Fibroblast of lung (primary cell): ENCODE measurements at places on chromosomes 6 and 20.

DNA sequence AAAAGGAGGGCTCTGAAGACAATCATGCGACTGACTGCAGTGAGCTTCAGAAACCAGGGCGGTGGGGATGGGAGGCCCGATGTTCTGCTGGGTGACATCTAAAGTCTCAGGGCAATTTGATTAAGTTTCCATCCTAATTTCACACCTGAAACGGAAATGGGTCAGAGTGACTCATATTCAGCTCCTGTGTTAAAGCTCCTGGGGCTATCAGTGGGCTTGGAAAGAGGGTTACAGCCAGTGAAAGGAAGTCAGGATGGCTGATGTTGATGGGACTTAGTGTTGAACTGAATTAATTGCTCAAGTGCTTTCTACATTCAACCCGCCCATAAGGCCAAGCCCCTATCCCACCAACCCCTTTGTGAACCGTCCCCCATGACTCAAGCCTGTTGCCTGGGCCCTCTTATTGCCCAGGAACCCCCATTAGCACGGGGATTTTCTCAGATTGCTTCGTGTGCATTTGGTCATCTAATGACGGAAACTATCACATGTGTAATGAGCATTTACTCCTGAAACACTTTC, 47.1 kb upstream of the TBC1D7 start:
- no peak for DNase-seq

DNA sequence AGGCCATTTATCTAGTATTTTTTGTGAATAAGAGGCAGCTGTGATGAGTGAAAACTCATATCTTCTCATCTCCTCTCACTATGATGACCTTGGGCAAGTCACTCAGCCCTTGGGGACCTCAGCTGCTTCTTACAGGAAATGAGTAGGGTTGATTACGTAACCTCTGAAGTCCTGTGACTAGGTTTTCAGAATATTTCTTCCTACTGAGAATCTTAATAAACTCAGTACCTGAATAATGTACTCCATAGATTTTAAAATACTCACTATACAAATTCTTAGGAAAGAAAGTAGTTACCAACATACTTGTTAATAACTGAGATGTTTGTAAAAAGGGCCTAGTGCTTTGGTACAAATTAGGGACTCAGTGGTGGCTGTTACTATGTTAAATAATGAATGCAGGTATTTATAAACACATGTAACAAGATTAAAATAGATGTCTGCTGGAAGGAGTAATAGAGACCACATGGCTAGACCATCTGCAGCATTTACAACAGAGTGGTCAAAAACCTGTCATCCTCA, 60.9 kb downstream of the RPRD1B start:
- peak; percentile 69 for DNase-seq

DNA sequence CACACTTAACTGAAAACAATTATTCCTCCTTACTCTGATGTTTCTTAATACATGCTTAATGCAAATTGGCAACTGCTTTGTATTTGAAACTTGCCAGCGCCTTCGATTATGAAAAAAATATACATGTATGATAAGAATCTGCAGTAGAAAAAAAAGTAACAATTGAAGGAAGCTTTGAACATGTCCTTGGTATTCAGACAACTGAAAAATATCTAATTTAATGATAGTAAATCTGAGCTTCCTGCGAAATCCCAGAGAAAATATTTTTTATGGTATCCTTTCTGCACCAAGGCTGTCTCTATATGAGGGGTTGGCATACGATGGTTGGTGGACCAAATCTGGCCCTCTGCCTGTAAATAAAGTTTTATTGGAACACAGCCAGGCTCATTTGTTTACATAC, 186.2 kb downstream of the HDGFL1 start:
- DNase-seq = no peak

- peak; percentile 30 for DNase-seq
Measured at GRCh38 chr6:163383912-163384311, 30.6 kb upstream of the QKI start.

GRCh38 chr20:44143936-44144335, 43.1 kb downstream of the JPH2 start:
- no peak for DNase-seq
